ENCODE measurements at places on chromosomes 12 and 14.

GRCh38 chr12:125966641-125967040 is 901.4 kb downstream of the AACS start:
- DNase-seq, result no peak
- H3K4me1 ChIP-seq, result no peaks in the 10 kb centered on the region
- H3K36me3 ChIP-seq, result no peaks in the 10 kb centered on the region
- no peak overlapping the region for H3K27ac ChIP-seq

GRCh38 chr12:1749019-1749418 is 58.1 kb downstream of the ADIPOR2 start:
- H3K36me3 ChIP-seq, result peaks cover 43% of the 10 kb centered on the region
- H3K4me3 ChIP-seq, result no peak overlapping the region
- peaks cover 3% of the 10 kb centered on the region for H3K4me1 ChIP-seq

DNA sequence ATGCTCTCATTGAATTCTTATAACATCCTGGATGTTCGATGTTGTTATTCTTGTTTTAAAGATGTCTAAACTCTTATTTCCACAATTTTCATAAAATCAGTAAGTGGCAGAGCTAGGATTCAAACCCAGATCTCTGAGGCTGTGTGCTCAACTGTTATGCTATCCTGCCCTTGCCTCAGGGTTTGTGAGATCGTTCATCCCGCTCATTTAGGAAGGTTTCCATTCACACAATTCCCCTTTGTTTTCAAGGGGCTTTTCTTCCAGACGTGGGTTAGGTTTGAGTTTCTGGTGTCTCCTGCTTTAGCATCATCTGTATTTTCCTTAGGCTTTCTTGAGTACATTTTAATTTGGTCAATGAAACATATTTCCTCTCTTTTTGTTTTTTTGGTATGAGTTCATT is 69.3 kb downstream of the APAF1 start:
- no peak for DNase-seq
- H3K4me1 ChIP-seq, result no peaks in the 10 kb centered on the region
- H3K4me3 ChIP-seq, result no peak overlapping the region
- H3K36me3 ChIP-seq, result peaks cover 33% of the 10 kb centered on the region

DNA sequence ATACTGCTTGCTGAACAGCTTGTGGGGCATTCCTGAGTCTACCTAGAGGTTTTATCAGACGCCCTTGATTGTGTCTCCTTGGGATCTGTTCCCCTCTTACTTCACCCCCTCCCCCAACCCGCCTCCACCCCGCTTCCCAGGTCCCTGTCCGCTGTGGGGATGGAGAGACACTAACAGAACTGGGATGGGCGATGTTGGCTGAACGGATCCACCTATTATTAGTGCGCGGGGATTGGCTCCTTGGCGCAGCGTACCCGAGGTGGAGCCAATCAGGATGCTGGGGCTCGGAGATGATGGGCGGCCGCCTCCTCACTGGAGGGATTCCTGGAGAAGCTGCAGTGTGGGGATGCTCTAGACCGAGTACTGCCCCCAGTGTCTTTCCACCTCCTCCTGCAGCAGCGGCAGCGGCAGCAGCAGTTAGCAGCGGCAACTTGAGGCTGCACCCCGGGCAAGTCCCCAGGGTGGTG is at the start of gene SYT1:
TSS of gene SYT1 (plus strand) at position 372 of the 467 bp plus-strand sequence.
- no peak within 1 kb of the TSS for H3K27ac ChIP-seq
- no peaks in the 10 kb centered on the region for H3K36me3 ChIP-seq
- peaks cover 25% of the 10 kb centered on the region for H3K27me3 ChIP-seq

DNA sequence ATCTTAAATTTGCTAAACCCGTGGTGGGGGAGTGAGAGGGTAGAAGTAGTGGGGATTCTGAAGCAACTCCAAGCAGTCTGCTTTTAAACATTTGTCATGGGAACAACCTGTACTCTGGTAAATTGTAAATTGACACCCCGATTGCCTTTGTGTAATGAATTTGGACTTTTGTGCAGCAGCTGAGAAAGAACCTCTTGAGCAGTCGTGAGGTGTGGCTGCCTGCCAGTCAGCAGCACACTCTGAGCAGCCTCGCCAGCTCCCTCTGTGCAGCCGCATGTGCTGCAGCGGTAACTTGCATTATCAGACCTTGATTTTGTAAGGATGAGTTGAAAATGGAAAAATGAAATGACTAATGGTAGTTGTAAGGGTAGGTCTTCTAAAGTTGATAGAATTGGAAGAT is 74.3 kb downstream of the SUSD6 start:
- H3K27ac ChIP-seq, result peak overlapping the region; percentile 74
- peaks cover 22% of the 10 kb centered on the region for H3K36me3 ChIP-seq
- H3K27me3 ChIP-seq, result no peaks in the 10 kb centered on the region
- peaks cover 71% of the 10 kb centered on the region for H3K4me1 ChIP-seq

DNA sequence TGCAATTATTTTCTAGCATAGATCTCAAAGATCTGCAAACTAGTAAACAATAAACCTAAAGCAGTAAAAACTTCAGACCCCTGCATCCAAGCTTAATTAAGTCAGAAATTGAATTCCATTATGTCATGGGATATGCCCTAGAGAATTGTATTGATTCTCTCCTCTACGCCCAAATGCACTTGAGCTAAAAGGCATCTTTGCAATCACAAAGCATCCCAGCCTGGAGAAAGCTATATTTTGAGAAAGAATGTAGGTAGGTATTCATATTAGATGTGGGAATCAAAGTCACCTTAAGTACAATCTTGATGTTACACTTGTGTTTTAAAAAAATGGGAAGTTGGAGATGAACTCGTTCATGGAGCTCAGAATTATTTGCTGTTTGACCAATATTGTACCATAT is 386.7 kb downstream of the ADAMTS20 start:
- H3K36me3 ChIP-seq, result no peaks in the 10 kb centered on the region
- DNase-seq, result no peak
- H3K27me3 ChIP-seq, result no peaks in the 10 kb centered on the region
